ENCODE measurements at places on chromosomes 11 and 22. TPM values are rescaled to one million over a fixed set of nuclear protein-coding genes. Genes with fewer than 3 reads are reported as not detected.

The TTLL12 gene
- total RNA-seq, result 43.9 TPM

The DNAL4 gene
- total RNA-seq, result 18.9 TPM

The STK33 gene
- not detected for total RNA-seq

DNA sequence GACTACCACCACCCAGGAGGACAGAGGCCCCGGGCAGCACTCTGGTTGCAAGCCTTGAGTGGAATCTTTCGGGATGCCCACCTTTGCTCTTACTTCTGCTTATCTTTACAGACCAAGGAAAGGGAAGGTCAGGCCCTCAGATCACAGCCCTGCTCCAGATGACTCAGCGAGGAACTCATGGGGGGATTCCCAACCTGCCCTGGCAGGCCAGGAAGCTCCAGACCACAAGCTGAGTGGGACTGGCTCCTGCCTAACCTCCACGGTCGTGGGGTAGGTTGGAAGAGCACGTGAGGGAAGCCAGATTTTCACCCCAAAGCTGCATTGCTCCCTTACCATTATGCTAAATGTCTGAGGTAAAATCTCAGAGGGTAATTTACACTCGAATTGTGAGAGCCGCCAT is 11.8 kb downstream of the TBC1D10A start:
- no peak for DNase-seq

- peak; percentile 38 for DNase-seq
Measured at GRCh38 chr11:118406599-118407166, 5.3 kb downstream of the ATP5MG start.

GRCh38 chr11:70327717-70328116 is 57.2 kb downstream of the PPFIA1 start:
- DNase-seq, result no peak

- peak; percentile 26 for DNase-seq
Measured at GRCh38 chr11:120566176-120566575, 54.6 kb downstream of the GRIK4 start.

DNA sequence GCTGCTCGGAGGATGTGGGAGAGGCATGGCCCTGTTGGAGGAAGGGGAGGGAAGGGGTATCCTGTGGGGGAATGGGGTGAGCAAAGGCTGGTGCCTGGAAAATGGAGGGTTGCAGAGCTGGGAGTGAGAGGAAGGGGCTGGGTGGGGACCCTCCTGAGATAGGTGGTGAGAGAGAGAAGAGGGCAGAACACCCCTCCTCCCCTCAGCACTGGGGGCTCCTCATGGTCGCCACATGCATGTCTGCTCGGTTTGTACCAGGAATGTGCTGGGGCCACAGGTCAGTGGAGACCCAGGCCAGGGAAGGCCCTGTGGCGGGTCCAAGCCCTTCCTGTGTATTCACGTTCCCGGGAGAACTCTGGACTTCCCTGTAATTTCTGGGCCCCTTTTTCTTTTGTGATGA is 27.8 kb upstream of the ACR start:
- DNase-seq, result no peak
